ENCODE measurements at places on chromosomes 13 and 19.

GRCh38 chr13:29187584-29187983 lies 367.4 kb downstream of the MTUS2 start:
- DNase-seq, result no peak

GRCh38 chr19:287381-287871 lies 3.8 kb downstream of the PLPP2 start:
- DNase-seq, result no peak

GRCh38 chr19:15118789-15119494 lies 11.7 kb downstream of the SYDE1 start:
- DNase-seq, result no peak

DNA sequence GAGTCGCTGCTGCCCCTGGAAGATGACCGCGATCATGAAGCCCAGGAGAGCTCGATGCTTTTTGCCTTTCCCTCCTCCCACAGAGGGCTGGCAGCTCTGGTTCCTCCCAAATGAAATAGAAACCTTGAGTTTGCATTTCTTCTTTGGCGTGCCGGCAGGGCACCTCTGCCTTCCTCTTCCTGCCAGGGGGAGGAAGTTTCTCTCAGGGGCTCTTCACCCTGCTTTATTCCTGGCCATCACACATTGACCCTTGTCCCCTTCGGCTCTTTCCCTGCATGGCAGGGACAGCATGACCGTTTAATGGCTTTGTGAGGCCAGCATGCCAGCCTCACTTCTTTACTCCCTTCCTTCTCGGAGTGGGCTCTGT lies 47.9 kb downstream of the ACTN4 start:
- DNase-seq, result no peak

- DNase-seq, result no peak
These were observed 107.2 kb upstream of the CACNA1A start for GRCh38 chr19:13613447-13613846.

GRCh38 chr19:50897191-50897607 lies 14.0 kb downstream of the KLK4 start:
- no peak for DNase-seq

DNA sequence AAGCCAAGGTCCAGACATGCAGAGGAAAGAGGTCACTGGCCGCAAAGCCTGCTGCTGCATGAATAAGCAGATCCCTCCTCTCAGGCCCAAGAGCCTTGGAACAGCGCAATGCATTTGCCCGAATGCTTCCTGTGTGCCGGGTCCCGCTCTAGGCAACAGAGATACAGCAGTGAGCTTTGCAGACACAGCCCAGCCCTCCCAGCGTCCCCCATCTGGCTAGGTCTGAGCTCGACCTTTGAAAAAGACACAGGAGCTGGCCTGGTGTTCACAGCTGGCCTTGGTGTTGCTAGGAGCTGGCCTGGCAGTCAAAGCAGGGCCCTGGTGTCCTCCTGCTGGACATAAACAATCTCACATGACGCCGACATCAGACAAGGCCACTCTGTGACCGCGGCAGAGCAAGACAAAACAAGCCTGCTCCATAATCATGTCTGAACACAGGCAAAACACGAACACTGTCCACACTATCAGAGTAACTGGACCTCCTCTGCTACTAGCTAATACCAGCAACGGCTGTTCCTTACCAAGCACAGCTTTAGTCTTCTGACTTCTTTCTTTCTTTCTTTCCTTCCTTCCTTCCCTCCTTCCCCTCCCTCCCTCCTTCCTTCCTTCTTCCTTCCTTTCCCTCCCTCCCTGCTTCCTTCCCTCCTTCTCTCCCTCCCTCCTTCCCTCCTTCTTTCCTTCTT lies 5.7 kb upstream of the PEX11G start:
- DNase-seq, result peak; percentile 31

- peak; percentile 61 for DNase-seq
These were observed 502 bp downstream of the NECTIN2 start for GRCh38 chr19:44846455-44847143.

DNA sequence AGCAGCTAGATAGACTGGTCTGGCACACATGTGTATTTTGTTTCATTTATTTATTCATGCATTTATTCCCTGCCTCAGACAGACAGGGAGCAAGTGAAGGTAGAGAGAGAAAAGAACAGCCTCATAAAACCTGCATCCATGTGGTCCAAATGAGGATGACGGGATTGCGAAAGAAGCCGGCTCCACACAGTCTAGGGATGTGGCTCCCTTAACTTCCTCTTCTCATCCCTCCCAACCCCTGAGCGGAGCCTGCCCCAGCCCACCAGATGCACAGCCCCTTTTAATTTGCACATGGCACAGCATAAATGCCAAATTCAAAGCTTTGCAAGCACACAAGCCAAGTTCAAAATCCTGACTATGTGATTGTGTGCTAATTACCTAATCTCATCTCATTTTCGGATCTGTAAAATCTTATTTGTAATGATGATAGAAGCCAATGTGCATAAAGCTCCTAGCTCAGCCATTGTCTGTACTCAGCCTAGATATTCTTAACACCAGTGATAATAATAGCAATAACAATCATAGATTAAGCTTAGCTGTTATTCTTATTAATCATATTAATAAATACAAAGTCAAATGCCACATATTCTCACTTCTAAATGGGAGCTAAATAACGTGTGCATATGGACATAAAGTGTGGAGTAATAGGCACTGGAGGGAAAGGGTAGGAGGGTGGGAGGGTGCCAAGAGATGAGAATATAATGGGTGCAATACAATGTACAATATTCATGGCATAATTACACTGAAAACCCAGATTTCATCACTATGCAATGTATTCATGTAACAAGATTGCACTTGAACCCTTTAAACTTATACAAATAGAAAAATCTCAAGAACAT lies 156.3 kb downstream of the DCT start:
- DNase-seq, result no peak

DNA sequence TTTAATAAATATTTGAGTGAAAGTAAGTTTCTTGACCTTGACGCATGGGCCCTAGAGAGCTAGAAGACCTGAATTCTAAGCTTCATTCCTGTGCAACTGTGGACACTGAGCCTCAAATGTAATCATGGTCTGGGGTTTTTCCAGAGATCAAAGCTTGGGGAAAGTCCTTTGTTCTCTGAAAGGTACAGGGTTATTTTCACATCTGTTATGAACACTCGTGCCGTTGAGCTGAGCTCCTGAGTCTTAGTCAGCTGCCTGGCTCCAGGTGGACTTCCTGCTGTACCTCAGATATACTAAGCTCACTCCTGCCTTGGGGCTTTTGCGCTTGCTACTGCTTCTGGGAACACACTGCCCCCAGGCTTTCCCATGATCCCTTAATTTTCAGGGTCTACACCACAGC lies 7.5 kb upstream of the ZBTB32 start:
- DNase-seq, result no peak

- no peak for DNase-seq
These were observed 21.2 kb downstream of the INSR start for GRCh38 chr19:7272856-7273578.

- peak; percentile 10 for DNase-seq
These were observed 27.1 kb downstream of the FAM124A start for GRCh38 chr13:51249255-51249654.

GRCh38 chr13:20997301-20998161 lies 63.9 kb downstream of the LATS2 start:
- peak; percentile 92 for DNase-seq

GRCh38 chr13:29436291-29436690 lies 159.2 kb downstream of the SLC7A1 start:
- DNase-seq, result peak; percentile 58

GRCh38 chr19:48588670-48589401 lies 17.7 kb upstream of the SPACA4 start:
- peak; percentile 81 for DNase-seq

DNA sequence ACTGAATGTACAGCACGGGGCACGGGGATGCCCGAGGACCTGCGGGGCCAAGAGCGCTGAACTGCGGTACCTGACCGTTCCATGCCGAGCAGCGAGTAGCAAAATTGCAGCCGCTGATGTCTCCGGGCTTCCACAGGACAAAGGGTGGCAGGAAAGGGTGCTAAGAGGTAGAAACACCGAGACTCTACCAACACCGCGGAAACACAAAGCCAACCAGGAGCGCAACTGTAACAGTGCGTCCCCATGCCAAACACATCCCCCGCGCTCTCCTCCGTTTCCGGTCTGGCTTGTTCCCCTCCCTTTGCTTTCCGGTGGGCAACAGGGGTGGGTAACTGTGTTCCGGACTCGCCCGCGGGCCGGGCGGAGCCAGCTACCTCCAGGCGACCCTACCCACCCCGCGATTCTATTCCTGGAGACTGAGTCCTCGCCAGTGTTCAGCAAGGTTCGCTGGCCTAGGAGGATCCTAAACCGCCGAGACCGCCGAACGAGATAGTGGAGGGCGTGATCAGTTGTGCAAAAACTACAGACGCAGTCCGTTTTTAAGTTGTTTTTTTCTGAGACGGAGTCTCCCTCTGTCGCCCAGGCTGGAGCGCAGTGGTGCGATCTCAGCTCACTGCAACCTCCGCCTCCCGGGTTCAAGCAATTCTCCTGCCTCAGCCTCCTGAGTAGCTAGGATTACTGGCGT lies 34.9 kb upstream of the NEK3 start:
- peak; percentile 87 for DNase-seq
